ENCODE measurements at places on chromosomes 3 and 15. TPM values are rescaled to one million over a fixed set of nuclear protein-coding genes. Genes with fewer than 3 reads are reported as not detected.

DNA sequence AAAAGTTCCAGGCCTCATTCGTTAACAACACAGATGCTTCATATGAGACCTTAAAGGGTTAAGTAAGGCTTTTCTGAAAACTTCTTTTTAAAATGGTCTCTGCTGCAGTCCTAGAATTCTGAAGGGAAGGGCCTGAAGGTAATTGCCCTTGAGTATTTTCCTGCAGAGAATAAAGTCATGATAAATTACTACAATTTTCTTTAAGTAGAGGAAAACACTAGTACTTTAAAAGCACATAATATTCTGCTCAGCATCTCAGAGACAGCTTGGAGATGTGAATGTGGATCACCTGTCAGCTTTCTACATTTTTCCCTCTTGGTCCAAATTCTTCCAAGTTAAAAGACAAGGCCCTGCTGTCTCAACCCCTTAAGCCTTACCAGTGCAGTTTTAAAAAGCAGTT lies 419.5 kb downstream of the MFSD1 start:
- H3K27ac ChIP-seq = no peak overlapping the region
- no peak for ATAC-seq
- H3K36me3 ChIP-seq = no peaks in the 10 kb centered on the region
- no peak overlapping the region for H3K4me3 ChIP-seq
- no peaks in the 10 kb centered on the region for H3K4me1 ChIP-seq
- H3K27me3 ChIP-seq = peaks cover 18% of the 10 kb centered on the region

DNA sequence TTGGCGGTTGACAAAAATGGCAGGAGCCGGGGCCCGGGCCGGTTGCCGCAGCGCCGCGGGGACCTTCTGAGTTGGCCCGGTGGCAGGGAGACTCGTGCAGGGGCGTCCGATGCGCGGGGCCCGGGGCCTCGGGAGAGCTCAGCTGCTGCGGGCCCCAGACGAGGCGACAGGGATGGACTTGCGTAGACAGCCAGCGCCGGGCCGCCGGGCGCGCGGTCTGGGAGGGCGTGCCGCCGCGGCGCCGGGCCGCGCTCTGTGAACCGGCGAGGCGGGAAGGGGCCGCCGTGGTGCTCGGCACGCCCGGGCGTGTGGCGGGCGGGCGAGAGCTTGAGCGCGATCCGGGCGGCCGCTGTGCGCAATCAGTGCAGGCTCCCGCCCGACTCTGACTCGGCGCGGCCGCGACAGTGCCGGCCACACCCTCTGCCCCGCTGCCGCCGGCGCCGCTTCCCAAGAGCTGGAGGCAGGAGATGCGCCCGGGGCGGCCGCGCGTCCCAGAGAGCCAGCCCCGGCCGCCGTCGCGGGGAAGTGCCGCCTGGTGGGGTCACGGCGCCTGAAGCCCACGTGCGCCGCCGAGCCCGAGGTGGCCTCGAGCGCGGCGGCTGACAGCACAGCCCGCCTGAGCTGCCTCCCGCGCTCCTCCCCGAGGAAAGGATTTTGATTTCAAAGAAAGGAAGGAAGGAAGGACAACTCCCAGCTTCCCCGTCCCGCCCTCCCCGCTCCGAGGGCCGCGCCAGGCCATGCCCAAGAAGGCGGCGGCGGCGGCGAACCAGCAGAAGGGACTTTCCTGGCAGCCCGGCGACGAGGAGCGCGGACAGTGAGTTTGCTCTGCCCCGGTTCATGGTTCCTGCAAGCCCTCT lies 657 bp downstream of the TLNRD1 start:
- peaks cover 44% of the 10 kb centered on the region for H3K36me3 ChIP-seq
- no peaks in the 10 kb centered on the region for H3K27me3 ChIP-seq
- H3K4me1 ChIP-seq = peaks cover 30% of the 10 kb centered on the region
- ATAC-seq = peak; percentile 45
- no peak overlapping the region for H3K27ac ChIP-seq

DNA sequence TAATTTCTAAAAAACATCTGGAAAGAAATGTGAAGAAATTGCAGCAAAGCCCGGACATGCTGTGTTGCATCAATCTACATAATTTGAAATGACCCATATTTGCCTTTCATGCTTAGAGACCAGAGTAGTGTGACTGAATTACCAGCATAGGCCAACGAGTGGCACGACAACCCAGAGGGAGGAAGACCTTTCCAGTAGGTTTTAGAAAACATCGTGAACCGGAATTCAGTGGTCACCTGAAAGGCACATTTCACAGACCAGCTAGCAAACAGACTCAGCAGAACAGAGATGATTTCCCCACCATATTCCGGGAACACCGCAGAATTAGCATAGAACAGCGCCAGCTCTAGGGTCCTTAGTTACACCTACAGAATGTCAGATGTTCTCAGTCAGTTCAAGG lies 620.0 kb upstream of the ZNF385D start:
- H3K4me3 ChIP-seq = no peak overlapping the region
- no peaks in the 10 kb centered on the region for H3K36me3 ChIP-seq
- no peak overlapping the region for H3K27ac ChIP-seq
- no peaks in the 10 kb centered on the region for H3K4me1 ChIP-seq
- ATAC-seq = no peak

DNA sequence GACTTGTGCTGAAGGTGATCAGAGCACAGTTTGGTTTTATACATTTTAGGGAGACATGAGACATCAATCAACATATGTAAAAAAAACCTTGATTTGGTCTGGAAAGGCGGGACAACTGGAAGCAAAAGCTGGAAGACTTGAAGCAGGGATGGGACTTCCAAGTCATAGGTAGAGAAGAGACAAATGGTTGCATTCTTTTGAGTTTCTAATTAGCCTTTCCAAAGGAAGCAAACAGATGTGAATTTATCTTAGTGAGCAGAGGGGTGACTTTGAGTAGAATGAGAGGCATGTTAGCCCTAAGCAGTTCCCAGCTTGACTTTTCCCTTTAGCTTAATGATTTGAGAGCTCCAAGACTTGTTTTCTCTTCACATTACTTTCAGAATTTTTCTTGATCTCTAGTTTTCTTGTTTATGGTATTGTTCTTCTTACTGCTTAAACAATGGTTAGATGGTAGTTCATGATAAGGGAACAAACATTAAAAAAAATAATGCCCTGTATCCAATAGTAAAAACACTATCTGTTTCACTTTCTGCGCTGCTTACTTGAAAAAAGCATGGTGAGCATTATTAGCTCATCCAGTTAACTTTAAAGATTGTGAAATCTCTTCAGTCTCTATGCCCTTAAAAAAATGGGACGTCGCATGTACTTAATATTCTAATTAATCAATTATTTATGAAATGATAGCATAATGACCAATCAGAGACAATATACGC lies 48.5 kb upstream of the BCHE start:
- H3K4me1 ChIP-seq = no peaks in the 10 kb centered on the region
- no peak overlapping the region for H3K4me3 ChIP-seq
- H3K27ac ChIP-seq = no peak overlapping the region
- H3K27me3 ChIP-seq = no peaks in the 10 kb centered on the region

DNA sequence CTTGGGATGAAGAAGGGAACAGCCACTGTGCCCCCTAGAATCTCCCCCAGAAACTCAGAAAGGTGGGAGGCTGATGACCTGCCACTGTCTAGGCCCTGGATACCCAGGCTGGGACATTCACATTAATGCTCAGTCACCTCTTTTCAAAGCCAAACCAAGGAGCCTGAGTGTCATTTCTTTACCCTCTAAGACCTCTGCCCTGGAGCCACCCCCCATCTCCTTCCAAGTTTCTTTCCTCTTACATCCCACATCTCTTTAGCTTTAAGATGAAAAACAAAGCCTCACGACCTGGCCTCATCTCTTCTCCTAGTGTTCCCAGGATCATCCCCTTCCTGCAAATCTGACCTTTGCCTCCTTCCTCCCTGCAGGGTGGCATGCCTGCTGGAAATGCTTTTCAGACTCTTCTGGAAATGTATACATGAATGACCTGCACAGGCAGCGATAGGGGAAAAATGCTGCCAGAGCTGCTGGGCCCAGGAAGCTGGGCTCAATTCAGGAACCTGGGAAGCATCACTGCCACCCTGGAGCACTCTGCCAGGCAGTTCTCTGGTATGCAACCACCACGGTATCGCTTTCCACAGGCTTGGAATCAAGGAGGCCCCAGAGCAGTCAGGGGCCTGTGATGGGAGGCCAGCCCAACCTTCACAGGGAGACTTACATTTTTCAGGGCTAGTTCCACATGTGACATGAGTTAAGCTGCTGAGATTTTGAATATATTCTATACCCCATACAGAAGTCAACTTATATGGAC lies 67.6 kb downstream of the DAPK2 start:
- H3K27me3 ChIP-seq = no peaks in the 10 kb centered on the region
- no peaks in the 10 kb centered on the region for H3K4me1 ChIP-seq
- peak overlapping the region; percentile 5 for H3K27ac ChIP-seq
- ATAC-seq = no peak
- H3K36me3 ChIP-seq = no peaks in the 10 kb centered on the region
- H3K4me3 ChIP-seq = no peak overlapping the region

GRCh38 chr3:174206607-174207192 lies 652.4 kb upstream of the NAALADL2 start:
- no peaks in the 10 kb centered on the region for H3K27me3 ChIP-seq
- ATAC-seq = no peak
- no peaks in the 10 kb centered on the region for H3K4me1 ChIP-seq

DNA sequence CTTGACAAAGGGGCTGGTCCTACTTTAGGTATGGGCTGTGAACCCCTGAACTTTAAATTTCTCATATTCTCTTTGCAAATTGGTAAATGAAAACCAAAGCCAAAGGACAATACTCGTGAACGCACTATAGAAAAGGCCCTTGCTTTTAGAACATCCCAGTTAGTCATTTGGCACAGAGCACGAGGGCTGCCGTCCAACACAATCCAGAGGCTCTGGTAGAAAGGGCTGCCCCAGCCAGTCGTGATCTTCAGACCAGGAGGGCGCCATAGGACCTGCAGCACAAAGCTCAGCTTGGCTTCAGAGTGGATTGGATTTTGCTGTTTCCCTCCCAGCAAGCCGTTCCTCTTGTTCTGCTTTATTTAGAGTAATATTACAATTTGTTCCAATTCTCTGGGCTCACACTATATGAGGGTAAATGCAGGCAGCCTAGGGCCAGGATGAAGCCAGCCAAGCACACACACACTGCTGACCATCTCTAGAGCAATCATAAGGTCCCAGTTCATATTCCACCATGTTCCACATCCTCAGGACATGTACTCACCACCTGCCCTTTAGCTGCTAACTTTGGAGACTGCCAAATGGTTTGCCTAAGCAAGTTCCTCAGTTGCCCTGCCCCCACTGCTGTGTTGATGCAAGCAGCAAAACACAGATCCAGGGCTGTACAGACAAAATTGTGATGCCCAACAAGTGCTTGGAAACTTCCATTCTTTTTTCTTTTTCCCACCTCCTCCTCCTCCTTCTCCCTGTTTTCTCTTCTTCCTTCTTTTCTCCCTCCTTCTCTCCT lies 6.0 kb upstream of the BFSP2 start:
- no peak for ATAC-seq
- H3K4me1 ChIP-seq = no peaks in the 10 kb centered on the region
- H3K27ac ChIP-seq = no peak overlapping the region
- no peaks in the 10 kb centered on the region for H3K36me3 ChIP-seq
- H3K27me3 ChIP-seq = no peaks in the 10 kb centered on the region
- no peak overlapping the region for H3K4me3 ChIP-seq

- no peaks in the 10 kb centered on the region for H3K4me1 ChIP-seq
- ATAC-seq = no peak
- H3K27me3 ChIP-seq = no peaks in the 10 kb centered on the region
- H3K27ac ChIP-seq = no peak overlapping the region
- H3K36me3 ChIP-seq = no peaks in the 10 kb centered on the region
- H3K4me3 ChIP-seq = no peak overlapping the region
These were observed 27.6 kb upstream of the LRTM1 start for GRCh38 chr3:54955496-54955895.

DNA sequence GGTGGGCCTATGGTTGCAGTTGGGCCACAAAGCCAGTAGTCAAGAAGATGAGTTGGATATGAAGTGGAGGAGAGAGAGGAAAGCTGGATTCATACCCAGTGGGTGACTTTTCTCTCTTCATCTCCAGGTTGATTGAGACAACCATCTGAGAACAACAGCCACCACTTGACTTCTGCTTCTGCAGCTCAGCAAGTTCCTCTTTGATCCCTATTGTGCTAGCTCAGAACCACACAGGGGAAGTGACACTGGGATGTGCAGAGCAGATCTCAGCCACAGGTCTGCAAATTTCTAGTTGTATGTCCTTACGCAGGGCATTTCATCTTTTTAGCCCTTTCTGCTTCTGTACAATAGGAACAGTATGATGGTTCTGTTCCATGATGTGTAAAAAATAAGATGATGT lies 459.2 kb upstream of the ARRDC4 start:
- H3K27ac ChIP-seq = no peak overlapping the region
- H3K27me3 ChIP-seq = no peaks in the 10 kb centered on the region
- H3K4me3 ChIP-seq = no peak overlapping the region

DNA sequence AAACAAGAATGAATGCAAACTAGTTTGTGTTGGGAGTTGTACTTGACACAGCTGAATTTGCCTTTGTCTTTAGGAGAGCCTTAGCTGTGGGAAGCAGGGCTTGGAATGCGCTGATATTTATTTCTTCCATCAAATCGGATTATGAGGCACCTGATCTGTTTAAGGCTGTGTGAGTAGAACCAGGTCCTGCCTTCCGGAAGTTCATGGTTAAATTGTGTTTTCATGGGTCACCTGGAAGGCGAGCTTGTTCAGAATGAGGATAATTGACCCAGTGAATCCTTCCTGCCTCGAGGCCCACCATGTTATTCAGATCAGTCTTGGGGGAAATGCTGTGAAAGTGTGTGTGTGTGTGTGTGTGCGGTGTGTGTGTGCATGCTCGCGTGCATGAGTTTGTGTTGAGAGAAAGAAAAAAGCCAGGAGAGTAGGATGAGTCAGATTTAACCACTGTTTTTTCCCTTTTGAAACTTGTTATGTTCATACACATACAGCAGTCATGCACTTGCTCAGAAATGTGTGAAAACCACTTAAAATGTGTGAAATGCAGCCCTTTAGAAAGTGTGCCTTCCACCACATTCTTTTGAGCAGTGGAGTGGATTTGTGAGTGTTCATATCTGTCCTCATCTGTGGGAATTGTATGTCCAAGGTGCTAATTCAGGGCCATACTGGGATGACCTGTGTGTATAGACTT lies 36.7 kb downstream of the SMAD3 start:
- no peaks in the 10 kb centered on the region for H3K27me3 ChIP-seq
- H3K27ac ChIP-seq = no peak overlapping the region
- peaks cover 60% of the 10 kb centered on the region for H3K36me3 ChIP-seq
- H3K4me3 ChIP-seq = no peak overlapping the region

- no peaks in the 10 kb centered on the region for H3K36me3 ChIP-seq
- H3K27me3 ChIP-seq = no peaks in the 10 kb centered on the region
- H3K4me3 ChIP-seq = no peak overlapping the region
- no peak overlapping the region for H3K27ac ChIP-seq
These were observed 86.7 kb downstream of the PIK3R4 start for GRCh38 chr3:130659911-130660310.

The CMTM6 gene
- 124 TPM for total RNA-seq

The ST6GAL1 gene
- 68.0 TPM for total RNA-seq

The MAP1A gene
- 3.5 TPM for total RNA-seq

The TTLL13 gene
- total RNA-seq = 1.3 TPM

The SERPINI2 gene
- total RNA-seq = not detected

The SLC26A6 gene
- total RNA-seq = 34.9 TPM

The ANKRD34C gene
- not detected for total RNA-seq

The ARHGAP11A gene
- total RNA-seq = 114 TPM

The GOLGA8R gene
- 1.0 TPM for total RNA-seq

The SLC22A13 gene
- total RNA-seq = 0.99 TPM
